Upper lobe of left lung (tissue), 6 donors: ENCODE measurements at places on chromosomes 2 and 18. TPM values are rescaled to one million over a fixed set of nuclear protein-coding genes. Genes with fewer than 3 reads are reported as not detected.

DSG1 gene
- not detected for total RNA-seq

INPP5D gene
- 27.3 TPM for total RNA-seq

- no peak for DNase-seq
Measured at GRCh38 chr2:191905336-191905735, 58.4 kb upstream of the CAVIN2 start.

- no peak for DNase-seq
Measured at GRCh38 chr2:50491541-50492476, 540.1 kb downstream of the NRXN1 start.
